ENCODE measurements at places on chromosomes 4 and X.
A peak's percentile ranks its signal among the peaks of the same experiment; 100 is the strongest.

- DNase-seq: no peak
Observed at GRCh38 chr4:147428583-147428982, 52.3 kb upstream of the EDNRA start.

DNA sequence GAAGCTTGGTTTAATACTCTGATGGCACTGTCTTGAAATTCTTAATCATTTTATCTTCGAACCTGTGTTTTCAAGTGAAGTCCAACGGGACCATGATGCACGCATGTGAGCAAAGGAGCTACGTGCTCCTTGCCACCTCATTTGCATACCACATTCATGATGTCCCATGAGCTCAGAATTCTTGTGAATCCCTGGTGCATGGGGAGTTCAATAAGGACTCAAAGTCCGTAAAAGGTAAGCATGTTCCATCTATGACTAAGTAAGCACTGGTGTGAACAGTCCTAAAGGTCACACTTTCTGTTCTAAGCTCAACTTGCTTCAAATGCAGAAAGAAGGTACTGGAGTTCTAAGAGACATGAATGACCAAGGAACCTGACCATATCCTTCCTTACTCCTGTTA is 13.1 kb upstream of the GPM6B start:
- no peak for DNase-seq

DNA sequence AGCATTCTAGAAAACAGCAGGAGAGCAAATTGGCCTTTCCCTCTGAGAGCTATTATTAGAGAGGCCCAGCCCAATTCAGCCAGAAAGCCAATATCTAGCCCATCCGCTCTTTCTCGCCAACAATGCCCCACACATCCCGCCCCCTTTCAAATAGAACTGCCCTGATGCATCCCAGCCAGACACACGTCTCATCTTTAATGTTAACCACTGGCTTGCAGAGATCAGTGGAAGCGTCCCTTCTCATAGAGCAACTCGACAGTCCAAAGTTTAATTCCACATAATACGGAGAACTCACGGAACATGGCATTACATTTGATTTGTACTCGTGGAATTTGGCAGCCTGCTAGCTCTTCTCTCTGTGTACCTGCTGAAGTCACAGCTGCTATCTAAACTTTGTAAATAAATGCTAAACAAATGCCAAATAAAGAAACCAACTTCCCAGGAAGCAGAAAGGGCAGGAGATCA is 304.4 kb downstream of the DHX15 start:
- DNase-seq: no peak

- no peak for DNase-seq
Observed at GRCh38 chr4:95255396-95256107, 293.2 kb downstream of the UNC5C start.

- DNase-seq: no peak
Observed at GRCh38 chr4:108035691-108036090, 46.0 kb downstream of the HADH start.

DNA sequence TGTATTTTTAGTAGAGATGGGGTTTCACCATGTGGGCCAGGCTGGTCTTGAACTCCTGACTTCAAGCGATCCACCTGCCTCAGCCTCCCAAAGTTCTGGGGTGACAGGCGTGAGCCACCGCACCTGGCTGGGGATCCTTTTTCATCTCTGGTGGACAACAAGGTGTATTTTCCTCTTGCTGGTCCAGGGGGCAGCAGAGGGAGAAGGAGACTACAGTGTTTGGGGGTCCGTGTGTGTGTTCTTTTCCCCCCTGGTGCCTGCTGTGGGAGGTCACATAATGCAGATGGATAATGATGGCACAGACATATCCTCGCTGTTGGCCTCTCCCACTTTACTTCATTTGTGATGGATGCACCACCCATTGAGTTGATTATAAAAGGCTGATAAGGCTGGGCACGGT is 39.0 kb upstream of the CD99 start:
- DNase-seq: no peak

DNA sequence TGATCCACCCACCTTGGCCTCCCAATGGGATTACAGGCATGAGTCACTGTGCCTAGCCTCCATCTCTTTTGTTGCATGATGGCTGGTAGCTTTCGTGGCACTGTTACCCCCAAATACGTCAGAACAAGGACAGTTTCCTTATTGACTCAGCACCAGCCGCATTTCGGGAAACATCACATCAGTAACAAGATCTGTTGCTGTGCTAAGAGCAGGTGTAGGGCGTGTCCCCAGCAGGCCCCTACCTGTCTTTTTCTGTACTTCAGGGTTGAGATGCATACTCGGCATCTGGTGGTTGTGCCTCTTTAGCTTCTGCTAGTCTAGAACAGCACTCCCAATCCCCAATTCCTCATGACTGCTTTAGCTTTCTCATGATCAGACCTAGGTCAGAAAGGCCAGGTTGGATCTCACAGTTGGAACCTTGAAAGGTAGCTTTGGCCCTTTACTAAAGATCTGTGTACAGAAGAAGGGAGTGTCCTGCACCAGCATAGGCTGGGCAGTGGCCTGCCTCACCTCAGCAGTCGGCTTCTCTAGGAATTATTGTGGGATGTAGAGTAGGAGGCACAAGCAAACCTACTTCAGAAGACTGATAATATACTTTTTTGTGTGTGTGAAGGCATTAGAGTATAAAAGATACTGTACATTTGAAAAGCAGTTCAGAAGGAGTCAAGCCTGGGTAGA is 36.8 kb downstream of the NSD2 start:
- no peak for DNase-seq

GRCh38 chr4:127410644-127411043 is 222.1 kb upstream of the INTU start:
- no peak for DNase-seq

- DNase-seq: no peak
Observed at GRCh38 chrX:143306991-143307937, 210.0 kb downstream of the SPANXN3 start.

DNA sequence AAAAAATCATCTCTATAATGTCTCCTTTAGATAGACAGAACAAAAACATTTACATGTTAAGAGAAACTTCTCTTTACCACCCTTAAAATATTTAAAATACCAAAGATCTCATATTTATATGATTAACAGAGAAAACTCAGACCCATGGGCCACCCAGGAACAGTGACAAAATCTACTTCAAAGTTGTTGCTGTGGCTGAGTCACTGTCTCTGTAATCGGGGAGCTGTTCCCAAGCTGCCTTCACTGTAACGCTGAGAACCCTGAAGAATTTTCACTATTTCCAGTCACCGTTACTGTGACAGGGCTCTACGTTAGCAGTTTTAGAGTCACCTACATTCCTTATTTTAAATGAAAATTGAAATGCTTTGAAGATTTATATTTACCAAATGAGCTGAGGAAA is 9.0 kb upstream of the DAPP1 start:
- DNase-seq: no peak

DNA sequence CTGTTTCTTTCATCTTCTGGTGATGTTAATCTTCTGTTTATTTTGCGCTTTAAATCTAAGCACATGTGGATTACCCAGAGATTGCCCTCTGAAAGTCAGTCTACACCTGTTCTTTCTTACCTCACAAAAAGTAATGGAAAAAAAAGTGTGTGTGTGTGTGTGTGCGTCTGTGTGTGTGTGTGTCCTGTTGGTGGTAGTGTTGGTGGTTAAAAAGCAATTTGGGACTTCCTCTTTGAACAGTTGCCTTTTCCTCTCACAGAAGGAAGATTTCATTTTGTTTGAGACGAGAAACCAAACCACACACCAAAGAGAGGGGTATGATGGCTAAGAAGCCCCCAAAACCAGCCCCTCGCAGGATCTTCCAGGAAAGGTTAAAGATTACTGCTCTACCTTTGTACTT is at the start of gene STAP1:
TSS of gene STAP1 (plus strand) at position 235 of the 400 bp plus-strand sequence. CDS start at position 318, 83 bp downstream.
- DNase-seq: no peak

DNA sequence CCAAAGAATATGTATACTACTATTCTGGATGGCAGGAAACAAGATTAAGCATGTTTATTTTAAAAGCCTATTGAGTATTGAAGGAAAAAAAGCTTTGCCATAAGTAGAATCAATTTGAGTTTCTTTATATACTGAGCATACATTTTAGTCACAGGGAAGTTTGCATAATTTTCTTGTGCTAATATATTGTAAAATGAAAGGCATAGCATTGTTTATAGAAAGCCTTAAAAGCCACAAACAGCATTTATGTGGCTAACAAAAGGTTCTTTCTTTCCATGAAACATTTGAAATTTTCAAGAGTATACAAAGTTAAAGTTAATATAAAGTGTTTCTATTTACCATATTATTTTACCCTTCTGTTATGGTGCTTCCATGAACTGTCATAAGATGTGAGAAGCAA is 1133.8 kb upstream of the PCDH10 start:
- DNase-seq: no peak

DNA sequence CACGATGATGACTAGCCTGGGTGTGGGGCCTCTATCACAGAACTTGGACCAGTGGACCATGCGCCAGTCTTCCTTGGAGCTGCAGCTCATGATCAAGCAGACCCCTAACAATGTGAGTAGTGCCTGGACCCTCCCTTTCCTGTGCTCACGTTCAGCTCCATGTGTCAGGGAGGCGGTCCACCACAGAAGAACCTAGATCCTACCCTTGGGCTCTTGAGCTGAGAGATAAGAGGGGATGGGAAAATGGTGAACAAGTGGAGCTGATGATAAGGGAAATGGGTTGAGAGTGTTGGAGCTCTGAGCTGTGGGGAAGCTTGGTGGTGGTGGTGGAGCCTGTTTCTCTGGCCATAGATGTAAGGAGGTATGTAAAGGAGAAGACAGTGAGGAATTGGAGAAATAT is 13.1 kb downstream of the MED12 start:
- DNase-seq: no peak

DNA sequence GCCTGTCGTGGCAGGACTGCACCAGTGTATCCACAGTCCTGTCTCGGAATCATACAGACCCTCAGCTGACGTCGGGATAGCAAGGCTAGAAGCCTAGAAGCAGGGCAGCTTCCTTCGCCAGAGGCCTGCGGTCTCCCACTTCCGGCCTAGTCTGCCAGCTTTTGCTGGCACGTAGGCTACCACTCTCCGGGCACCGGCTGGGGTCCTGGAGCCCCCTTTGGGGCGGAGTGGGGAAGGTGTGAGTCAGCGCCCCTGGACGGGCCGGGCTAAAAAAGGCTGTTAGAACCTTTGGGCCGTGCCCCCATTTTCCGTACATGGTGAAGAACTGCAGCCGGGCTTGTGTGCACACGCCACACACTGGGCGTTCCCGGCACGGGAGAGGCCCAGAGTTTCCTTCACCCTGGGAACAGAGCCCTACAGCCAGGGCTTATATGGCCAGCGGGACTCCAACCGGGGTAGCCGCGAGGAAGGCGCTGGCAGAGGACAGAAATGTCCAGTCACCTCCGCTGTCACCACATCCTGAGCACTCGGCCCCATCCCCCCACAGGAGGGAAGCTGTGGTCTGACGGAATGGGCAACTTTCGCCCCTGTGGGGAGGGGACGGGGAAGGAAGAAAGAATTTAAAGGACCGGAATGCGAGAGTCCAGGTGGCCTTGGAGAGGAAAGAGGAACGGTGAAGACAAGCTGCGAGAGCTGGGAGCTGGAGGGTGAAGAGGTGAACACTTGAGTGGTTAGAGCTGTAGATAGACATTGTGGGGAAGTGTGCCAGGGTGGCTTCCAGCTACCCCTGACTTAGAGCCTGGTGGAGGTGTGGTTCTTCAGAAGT is 4.6 kb downstream of the MAGIX start:
- DNase-seq: peak; percentile 85

GRCh38 chrX:106670631-106671030 is 55.9 kb upstream of the RNF128 start:
- DNase-seq: no peak

DNA sequence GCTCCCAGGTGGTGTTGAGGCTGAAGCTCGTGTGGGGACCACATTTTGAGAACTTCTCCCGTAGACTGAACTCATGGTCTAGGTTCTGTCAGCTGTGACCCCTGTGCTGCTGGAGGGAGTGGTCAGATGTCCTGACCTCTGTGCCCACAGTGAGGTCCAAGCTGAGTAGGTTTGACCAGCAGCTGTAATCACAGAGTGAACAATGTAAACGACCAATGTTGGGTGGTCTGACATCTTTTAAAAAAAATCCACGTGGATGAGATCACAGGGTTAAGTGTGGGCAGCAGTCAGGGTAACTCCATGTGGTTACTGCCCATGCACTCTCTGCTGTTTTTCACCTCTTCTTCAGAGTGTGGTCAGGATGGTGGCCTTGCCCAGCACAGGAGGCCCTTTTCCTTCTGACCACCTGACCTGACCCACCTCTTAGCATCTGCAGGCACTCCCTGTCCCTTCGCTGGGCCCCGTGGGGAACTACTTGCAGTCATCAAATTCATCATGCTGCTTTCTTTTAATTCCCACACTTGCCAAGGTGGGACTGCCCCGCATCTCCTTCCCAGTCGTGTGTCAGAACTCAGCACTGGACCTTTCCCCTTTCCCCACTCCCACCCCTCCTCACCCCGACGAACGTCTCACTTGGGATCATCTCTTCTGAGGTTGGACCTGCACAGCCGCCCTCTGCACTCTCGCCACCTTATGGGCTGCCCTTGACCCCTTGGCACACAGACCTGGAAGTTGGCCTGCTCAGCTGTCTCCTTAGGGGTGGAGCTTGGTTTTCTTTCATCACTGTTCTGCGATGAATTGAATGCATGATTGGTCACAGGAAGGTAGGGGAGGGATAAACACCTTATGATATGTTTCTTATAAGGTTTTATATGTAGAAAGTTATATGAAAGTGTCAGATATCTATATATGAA is 120.1 kb downstream of the PTTG2 start:
- no peak for DNase-seq

- no peak for DNase-seq
Observed at GRCh38 chrX:65017451-65017850, 41.2 kb upstream of the ZC4H2 start.

GRCh38 chr4:123624959-123625358 is 228.4 kb downstream of the SPRY1 start:
- no peak for DNase-seq

DNA sequence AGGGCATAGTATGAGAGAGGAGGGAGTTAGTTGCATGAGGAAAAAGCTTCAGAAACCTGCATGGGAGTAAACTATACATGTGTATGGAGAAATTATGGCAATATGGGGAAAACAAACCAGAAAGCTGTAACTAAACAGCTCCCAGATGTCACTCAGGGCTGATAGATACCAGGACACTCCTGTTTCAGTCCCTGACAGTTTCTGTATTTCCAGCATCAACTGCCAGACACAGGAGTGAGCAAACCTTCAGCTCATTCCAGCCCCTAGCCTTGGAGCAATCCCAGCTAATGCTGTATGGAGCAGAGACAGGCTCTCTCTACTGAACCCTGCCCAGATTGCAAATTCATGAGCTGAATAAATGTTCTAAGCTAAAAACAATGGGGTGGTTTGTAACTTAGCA is 382.9 kb upstream of the MAGEB18 start:
- peak; percentile 10 for DNase-seq

- DNase-seq: no peak
Observed at GRCh38 chrX:132501606-132502005, 12.8 kb upstream of the MBNL3 start.

DNA sequence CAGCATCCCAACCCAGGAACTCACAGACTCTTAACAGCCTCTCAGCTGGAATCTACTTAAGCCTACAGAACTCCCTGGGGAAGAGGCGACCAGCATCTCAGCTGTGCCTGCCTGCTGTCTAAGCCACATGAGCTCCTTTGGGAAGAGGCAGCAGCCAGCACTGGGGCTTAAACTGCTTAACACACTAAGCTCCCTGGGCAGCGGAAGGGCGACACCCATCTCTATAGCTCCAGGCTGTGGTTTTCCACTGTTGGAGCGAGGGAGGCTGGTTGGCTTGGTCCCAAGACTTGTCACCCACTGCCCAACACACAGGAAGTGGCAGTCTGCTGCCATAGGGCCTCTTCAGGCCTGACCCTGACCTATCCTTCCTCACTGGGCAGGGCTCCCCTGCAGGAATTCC is 1544.1 kb upstream of the ADGRL3 start:
- peak; percentile 26 for DNase-seq

GRCh38 chr4:99724067-99724466 is 66.4 kb upstream of the C4orf54 start:
- DNase-seq: no peak

GRCh38 chr4:57182132-57182874 is 72.1 kb upstream of the IGFBP7 start:
- DNase-seq: peak; percentile 76

Measured in femur (tissue), 1 donor.